ENCODE measurements at places on chromosomes 13 and 19. TPM values are rescaled to one million over a fixed set of nuclear protein-coding genes. Genes with fewer than 3 reads are reported as not detected.
A peak's percentile ranks its signal among the peaks of the same experiment; 100 is the strongest.

Gene CCDC169
- 2.5 TPM for total RNA-seq

Gene AZU1
- not detected for total RNA-seq

DNA sequence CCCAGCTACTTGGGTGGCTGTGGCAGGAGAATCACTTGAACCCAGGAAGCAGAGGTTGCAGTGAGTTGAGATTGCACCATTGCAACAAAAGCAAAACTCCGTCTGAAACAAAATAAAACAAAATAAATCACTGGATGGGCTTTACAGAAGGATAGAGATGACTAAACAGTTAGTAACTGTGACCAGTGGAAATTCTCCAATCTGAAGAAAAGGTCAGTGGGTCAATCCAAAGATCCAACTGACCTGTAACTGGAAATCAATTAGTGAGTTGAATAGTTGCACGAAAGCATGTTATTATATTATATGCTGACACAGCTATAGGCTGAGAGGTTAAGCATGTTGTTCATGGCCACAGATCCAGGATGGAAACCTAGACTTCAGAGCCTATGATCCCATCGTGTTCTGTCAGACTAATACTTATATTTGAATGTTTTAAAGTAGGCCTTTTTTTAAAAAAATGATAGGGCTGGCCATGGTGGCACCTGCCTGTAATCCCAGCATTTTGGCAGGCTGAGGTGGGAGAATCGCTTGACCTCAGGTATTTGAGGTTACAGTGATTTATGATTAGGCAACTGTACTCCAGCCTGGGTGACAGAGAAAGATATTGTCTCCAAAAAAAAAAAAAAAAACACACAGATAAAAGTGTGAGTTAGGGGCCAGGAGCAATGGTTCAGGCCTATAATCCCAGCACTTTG is 1.4 kb downstream of the ECH1 start:
- no peak for DNase-seq

GRCh38 chr13:21673539-21673788 is 2.6 kb downstream of the FGF9 start:
- DNase-seq = no peak

- no peak for DNase-seq
Observed at GRCh38 chr13:54194233-54195024, 1165.8 kb downstream of the OLFM4 start.

GRCh38 chr19:46361915-46362314 is 15.0 kb downstream of the PPP5C start:
- DNase-seq = no peak

DNA sequence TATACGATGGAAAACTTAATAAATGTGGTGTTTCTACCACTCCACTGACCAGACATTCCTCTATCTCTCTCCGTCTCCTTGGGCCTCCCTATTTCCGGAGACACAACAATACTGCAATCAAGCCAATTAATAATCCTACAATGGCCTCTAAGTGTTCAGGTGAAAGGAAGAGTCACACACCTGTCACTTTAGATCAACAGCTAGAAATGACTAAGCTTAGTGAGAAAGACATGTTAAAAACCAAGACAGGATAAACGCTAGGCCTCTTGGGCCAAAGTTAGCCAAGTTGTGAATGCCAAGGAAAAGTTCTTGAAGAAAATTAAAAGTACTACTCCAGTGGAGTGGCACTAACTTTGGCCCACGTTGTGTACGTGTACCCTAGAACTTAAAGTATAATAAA is 22.5 kb downstream of the ZDHHC20 start:
- DNase-seq = no peak

DNA sequence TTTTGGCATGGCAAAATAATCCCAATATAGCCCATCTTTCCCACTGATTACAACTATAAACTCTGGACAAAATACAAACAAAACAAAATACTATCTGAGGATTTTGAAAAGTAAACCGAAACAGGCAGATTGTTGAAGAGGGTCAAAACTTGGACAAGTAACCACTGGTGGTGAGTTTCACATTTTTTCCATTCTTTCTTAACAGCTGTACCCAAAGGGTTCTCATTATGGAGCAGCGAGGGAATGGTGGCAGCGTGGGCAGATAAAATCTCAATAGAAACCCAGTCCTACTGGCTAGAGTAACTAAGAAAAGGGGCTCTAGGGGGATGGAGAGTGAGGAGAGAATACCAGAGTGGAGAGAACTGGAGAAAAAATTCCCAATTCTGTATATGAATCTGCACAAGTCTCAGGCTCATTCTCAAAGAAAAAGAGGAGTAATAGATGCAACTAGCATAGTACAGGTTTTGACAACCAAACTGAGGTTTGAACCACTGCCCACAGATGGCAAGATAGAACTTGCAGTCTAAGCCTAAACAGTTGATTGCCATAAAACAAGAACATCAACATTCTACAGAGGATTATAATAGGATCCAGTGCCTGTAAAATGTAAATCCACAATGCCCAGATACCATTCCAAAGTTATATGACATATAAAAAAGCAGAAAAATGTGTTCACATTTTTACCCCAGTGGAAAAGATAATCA is 284.5 kb downstream of the KCNRG start:
- DNase-seq = no peak

DNA sequence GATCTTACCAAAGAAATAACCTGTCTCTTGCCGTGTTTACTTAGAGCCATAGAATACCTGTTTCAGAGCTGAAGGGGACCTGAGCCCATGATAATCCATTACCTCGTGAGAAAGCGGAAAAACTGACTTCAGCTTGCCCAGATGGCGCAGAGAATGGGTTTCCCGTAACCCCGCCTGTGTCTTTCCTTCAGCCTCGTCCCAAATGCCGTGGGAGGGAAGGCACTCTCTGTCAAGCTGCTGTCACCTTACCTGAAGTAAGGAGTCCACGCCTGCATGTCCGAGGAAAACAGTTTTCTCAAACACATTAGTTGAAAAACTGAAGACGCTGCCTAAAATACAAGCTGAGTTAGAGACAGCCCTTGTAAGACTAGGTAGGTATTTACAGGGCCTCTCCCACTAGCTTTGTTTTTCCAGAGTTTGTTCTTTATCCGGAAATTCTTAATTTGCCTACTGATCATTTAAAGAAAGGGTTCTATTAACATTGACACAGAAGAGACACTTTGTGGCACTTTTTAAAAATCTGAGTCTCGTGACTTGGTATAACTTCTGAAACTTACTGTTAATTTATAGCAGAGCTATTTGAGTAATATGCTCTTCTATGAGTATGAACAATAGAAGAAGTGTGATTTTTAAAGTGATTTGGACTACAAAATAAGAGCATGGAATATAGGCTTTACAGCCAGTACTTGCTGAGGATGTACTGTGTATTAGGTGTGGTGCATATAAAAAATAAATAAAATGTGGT is 1.3 kb upstream of the INTS6 start:
- DNase-seq = peak; percentile 58
